ENCODE measurements at places on chromosomes 12 and 14. TPM values are rescaled to one million over a fixed set of nuclear protein-coding genes. Genes with fewer than 3 reads are reported as not detected.

The DPPA3 gene
- polyA plus RNA-seq = not detected

The WNT5B gene
- 19.2 TPM for polyA plus RNA-seq

The APEX1 gene
- polyA plus RNA-seq = 207 TPM

The GDF3 gene
- not detected for polyA plus RNA-seq

The MAPK1IP1L gene
- polyA plus RNA-seq = 38.7 TPM

The ACOT6 gene
- polyA plus RNA-seq = not detected

The VPS37B gene
- 56.0 TPM for polyA plus RNA-seq

Data from foreskin keratinocyte (primary cell).